ENCODE measurements at places on chromosomes 2 and 18. TPM values are rescaled to one million over a fixed set of nuclear protein-coding genes. Genes with fewer than 3 reads are reported as not detected.

The DOK6 gene
- total RNA-seq = not detected

DNA sequence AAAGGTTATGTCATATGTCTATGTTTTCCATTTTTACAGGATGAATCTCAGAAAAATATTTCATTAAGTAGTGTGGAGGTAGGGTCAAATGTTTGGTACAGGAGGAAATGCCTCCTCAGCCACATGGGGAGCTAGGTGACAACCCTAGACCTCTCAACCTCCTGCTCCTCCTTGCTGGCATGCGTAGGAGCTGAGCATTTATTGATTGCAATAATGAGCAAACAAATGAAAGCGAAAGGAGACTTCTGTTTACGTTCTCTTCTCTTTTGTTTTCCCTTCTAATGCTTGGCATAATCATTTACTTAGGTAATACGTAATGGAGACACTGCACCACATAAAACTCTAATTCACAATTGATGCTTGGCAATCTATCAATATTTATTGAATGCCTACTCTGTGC is 95.1 kb upstream of the CCBE1 start:
- H3K27me3 ChIP-seq = no peaks in the 10 kb centered on the region
- no peak overlapping the region for H3K27ac ChIP-seq
- no peak for DNase-seq

DNA sequence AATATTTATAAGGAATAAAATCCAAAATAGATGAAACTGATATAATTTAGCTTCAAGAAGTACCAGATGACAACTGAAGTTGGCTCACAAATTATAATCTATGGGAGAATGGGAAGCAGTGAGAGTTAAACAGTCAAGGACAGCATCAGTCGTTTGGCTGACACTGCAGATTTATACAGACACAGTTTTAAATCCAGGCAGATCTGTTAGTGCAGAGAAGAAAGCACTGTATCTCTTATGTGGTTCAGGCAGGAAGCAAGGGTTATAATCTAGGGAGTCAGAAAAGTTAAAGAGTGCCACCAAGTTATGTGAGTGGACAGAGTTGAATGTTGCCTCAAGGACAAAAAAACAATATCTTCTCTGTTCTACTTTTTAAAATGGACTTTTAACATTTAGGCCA is 880.2 kb downstream of the TSN start:
- peaks cover 4% of the 10 kb centered on the region for H3K36me3 ChIP-seq
- no peak overlapping the region for H3K27ac ChIP-seq
- no peak for DNase-seq

DNA sequence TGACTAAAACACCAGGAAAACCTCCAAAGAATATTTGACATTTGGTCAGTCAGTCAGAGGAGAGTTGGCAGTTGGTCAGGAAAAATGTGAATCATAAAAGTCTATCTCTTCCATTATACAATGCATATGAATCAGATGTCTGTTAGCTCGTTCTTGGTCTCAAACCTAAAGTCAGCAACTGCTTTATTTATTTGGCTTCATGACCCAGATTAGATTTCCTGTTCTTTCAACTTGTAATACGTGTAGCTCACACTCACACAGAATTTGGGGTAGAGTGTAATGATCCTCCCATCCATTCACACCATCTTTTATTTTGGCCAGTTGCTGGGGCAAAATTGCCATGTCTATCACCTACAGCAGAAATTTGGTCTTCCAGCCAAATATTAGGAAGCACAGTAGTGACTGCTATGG is 81.9 kb upstream of the COL5A2 start:
- H3K27ac ChIP-seq = no peak overlapping the region
- no peaks in the 10 kb centered on the region for H3K36me3 ChIP-seq
- H3K4me1 ChIP-seq = peaks cover 9% of the 10 kb centered on the region
- DNase-seq = no peak
- no peak overlapping the region for H3K4me3 ChIP-seq

- no peak for DNase-seq
- H3K27me3 ChIP-seq = no peaks in the 10 kb centered on the region
- H3K4me1 ChIP-seq = peaks cover 2% of the 10 kb centered on the region
- H3K27ac ChIP-seq = no peak overlapping the region
These were observed 61.2 kb downstream of the DIS3L2 start for GRCh38 chr2:232022718-232023117.

- peaks cover 14% of the 10 kb centered on the region for H3K36me3 ChIP-seq
- no peaks in the 10 kb centered on the region for H3K27me3 ChIP-seq
- no peak for DNase-seq
- H3K4me3 ChIP-seq = no peak overlapping the region
- H3K27ac ChIP-seq = peak overlapping the region; percentile 4
These were observed 17.3 kb downstream of the HPCAL1 start for GRCh38 chr2:10319892-10320574.
